ENCODE measurements at places on chromosomes 3 and 15.

DNA sequence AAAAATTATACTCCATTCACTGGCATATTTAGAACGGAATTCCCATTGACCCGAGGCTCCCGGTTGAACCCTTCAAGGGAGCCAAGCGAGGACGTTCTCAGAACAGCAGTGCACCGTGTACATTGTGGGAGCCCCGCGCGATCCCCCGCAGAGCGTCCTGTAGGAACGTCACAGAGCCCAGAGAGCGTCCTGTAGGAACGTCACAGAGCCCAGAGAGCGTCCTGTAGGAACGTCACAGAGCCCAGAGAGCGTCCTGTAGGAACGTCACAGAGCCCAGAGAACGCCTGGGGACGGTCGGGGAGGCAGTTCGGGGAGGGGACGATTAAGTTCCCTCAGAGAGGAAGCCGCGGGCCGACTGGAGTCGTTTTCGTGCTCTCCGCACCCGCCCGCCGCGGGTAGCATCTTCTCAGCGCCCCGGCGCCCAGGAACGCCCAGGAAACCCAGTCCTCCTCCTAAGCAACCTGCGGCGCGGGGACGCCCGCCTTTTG is 506 bp upstream of the ATP1B3 start:
- no peak for DNase-seq

GRCh38 chr15:40217166-40217824 is 21.6 kb upstream of the PAK6 start:
- DNase-seq: no peak

GRCh38 chr15:99932676-99933402 is 199.6 kb upstream of the LYSMD4 start:
- DNase-seq: no peak

DNA sequence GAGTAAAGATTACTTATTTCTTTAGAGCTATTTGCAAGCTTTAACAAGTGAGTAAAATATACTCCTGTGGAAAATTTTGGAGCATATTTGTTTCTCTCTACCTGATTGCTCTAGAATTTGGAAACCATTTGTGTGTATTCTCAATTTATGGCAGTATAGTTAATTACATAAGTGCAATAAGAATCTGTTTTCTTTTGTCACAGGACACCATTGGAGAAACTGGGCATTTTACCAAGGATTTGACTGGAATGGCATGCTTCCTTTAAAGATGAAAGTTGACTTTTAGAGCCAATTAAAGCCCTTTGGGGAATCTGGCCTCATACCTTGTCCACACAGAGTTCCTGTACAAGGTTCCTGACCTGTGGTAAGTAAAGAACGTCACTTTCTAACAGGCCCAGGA is 38.4 kb downstream of the PAQR5 start:
- DNase-seq: no peak

GRCh38 chr3:140397847-140398246 is 280.0 kb upstream of the TRIM42 start:
- no peak for DNase-seq

GRCh38 chr15:83653639-83654378 is at the start of gene ADAMTSL3:
Gene ADAMTSL3, plus strand, starts transcription at chr15:83654123. Its CDS starts 1,639 bp downstream, at chr15:83655762.
- DNase-seq: no peak

- no peak for DNase-seq
These were observed 105.1 kb upstream of the BCL6 start for GRCh38 chr3:187850258-187850921.

- DNase-seq: no peak
These were observed 1.3 kb downstream of the SCG5 start for GRCh38 chr15:32642667-32643435.

DNA sequence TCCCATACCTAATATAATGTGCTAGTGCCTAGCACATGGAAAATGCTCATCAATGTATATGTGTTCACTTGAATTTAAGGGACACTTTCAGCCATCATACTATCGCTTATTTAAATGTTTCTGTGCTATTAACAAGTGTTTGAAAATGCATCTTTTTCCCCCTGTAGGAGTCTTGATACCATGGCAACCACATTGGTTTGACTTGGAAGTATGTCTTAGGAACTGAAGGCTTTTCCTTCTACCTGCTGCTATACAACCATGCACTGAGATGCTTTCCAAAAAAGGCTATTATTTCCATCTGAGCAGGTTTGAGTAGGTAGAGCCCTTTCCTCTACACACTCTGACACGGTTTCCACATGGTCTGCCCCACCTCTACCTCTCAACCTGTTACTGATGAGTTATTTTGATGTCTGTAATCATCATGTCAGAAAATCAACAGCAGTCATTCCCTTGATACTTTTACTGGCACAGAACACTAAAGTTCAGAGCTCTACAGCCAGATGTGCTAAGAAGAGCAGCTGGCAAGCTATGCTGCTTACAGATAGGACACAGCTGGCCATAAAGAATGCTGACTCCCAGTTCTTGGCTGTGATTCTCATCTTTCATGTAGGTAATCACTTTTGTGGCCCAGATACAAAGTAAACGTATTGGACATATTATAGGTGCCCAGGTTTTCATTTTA is 59.3 kb downstream of the RYR3 start:
- no peak for DNase-seq

GRCh38 chr15:40340038-40340739 is 550 bp downstream of the CCDC9B start:
- no peak for DNase-seq

DNA sequence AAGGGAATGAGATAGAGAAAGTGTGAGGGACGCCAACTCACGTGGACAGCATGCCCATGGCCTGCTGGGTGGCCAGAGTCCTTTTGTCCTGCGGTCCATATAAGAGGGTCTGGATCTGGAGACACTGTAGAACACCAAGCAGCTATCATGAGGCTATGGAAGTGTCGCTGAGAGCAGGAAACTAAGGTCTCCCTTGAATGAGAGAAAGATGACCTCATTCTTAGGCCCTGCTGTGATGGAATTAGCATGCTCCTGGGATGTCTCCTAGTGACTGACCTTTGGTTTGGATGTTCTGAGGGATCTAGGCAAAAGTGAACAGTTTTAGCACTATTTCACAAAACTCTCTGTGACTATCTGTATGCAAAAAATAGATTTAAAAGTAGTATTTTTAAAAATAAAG is 34.4 kb downstream of the SYNM start:
- no peak for DNase-seq

DNA sequence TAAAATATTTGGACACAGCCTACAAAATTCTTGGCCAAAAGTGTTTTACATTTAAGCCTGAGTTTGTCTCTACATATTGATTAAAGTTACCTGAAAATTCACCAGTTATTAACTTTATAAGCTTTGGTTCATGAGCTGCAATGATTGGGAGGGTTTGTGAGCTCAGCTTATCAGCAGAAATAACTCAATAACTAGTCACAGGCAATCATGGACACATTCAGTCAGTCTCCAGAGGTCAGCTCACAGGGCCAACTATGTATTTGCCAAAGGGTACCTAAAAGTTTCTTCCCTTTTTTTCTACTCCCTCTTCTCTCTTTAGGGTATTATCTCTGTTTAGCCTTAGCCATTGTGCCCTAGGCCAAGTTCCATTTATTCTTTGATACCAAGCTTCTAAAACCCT is 145.9 kb downstream of the ZPLD1 start:
- no peak for DNase-seq

GRCh38 chr3:37864904-37865303 is 3.2 kb downstream of the CTDSPL start:
- no peak for DNase-seq

- no peak for DNase-seq
These were observed 2.4 kb downstream of the CCNDBP1 start for GRCh38 chr15:43187544-43188155.

- DNase-seq: no peak
These were observed 86.2 kb downstream of the IQSEC1 start for GRCh38 chr3:12986986-12987385.

GRCh38 chr15:25469377-25469776 is 30.6 kb upstream of the UBE3A start:
- no peak for DNase-seq

- no peak for DNase-seq
These were observed 67.7 kb upstream of the CDV3 start for GRCh38 chr3:133505813-133506212.

GRCh38 chr15:101152914-101153313 is 98.9 kb downstream of the CHSY1 start:
- DNase-seq: no peak

GRCh38 chr3:112550859-112551258 is 10.9 kb downstream of the ATG3 start:
- DNase-seq: no peak

DNA sequence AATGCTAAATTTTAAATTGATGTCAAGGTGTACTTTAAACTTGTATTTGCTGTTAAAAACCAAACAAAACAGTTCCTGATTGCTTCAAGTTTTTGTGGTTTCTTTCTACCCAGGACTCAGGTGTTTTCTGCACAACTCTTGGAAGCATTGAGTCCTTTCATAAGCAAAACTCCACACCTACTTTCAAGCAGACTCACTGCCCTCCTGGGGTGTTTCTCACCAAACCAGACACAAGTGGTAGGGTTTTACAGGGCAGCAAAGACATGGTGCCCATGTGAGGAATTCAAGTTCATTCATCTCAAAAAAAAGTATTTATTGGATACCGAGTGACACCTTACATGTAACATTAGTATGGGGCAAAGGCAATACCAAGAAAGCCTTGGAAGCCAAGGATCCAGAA is 146.7 kb upstream of the BNIP2 start:
- DNase-seq: no peak

- no peak for DNase-seq
These were observed 104.3 kb downstream of the ZNF280D start for GRCh38 chr15:56628893-56629532.

DNA sequence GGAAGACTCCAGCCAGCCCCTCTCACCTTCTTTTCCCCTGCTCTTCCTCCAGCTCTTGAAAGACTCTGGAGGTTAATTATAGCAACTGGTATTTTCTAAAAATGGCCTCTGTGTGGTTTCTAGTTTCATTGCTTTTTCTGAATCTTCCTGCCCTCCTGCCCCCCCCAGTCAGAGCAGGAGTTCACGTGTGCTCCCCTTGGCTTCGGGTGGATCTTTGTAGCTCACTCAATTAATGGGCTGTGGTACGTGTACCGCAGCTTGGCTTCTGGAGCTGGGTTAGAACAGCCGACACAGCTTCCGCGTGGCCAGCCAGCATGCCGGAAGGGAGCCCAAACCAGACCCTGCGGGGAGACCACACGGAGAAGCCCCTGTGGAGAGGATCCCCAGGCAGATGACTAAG is 31.5 kb downstream of the TM2D3 start:
- no peak for DNase-seq

GRCh38 chr15:38920966-38921365 is 356.4 kb upstream of the RASGRP1 start:
- no peak for DNase-seq

DNA sequence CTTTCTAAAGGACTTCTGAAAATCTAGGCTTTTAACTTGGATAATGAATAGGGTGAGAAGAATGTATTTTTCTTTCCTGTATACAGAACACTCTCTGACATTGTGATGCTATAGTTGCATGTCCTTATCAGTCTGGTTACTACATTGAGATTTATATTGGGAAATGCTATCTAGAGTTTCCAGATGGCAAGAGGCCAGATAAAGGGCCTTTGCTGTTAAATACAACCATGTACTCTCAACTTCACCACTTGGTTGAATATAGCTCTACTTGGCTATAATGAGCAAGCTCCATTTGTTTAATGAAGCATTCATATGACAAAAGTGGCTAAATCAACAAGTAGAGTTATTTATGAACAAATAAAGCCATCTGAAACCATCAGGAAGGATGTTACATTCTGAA is 91.0 kb downstream of the IGSF11 start:
- DNase-seq: no peak

GRCh38 chr3:53630547-53630946 is 136.1 kb downstream of the CACNA1D start:
- no peak for DNase-seq

DNA sequence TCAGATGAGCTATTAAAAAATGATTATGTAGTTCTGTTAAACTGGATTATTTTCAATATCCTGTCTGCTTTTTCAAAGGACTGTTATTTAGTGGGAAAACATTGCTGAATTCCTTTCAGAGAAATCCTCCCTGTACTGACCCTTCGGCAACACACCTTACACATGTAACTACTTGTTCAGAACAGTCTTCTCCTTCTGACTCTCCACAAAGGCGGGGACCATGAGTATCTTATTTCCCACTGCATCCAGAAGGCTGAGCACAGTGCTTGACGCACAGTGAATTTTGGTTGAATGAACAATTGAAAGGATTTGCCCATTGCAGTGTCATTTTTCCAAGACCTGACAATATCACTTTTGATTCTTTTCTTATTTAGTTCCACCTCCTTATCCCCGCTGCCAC is 23.1 kb upstream of the CFAP161 start:
- DNase-seq: no peak

DNA sequence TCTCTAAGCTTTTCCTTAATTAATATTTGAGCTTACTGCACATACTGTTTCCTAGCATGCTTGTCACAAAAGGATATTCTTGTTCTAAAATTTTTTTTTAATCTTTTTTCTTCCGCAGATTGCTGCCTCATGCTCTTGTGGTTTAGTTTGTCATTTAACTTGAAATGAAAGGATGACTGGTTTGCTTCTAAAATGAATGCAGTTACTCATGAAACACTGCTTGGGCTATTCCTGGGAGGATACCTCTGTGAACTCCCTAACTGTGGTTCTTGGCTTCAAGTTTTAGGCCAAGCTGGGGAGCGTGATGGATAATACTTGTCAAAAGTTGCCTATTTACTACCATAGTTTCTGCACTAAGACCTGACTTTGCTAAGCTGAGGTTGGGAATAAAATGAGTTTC is 64.0 kb downstream of the USP13 start:
- DNase-seq: no peak

GRCh38 chr3:108472001-108472591 is 38.3 kb downstream of the MYH15 start:
- DNase-seq: no peak

DNA sequence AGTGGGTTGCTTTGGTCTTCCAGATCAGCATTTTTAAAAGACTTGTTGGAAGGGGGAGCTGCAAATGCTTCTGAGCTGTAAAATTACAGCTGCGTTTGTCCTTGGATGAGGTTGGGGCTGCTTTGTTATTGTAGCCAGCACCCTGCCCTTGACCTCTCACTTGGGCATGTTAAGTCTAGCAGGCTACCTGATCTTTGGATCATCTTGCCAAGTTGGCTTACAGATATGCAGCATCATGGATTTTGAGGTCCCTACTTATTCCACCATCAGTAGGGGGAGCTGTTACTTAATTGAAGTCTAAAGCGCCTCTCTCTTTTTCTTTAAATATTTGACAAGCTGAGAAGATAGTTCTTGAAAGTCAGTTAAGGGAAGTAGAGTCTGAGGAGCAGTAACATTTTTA is 793.0 kb downstream of the MCTP2 start:
- DNase-seq: no peak

GRCh38 chr15:83208367-83208661 is 691 bp upstream of the HDGFL3 start:
- no peak for DNase-seq

GRCh38 chr3:16171009-16171408 is 3.5 kb upstream of the GALNT15 start:
- no peak for DNase-seq

DNA sequence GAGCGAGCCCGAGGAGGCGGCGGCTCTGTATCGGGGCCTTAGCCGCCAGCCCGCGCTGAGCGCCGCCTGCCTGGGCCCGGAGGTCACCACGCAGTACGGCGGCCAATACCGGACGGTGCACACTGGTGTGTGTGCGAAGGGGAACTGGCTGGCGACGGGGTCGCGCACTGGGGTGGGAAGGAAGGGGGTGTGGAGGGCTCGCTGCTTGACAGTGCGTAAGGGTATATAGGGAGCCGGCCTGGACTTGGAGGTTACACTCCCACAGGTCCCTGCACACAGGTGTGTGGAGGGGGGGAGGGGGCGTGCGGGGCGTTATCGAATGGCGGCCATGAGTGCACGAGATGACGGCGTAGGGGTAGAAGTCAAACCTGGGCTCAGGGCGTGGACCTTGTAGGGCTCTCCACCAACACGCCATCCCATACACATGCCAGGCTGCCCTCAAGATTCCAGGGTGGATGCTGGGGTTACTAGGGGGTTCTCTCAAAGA is 389 bp downstream of the APEH start:
- DNase-seq: no peak
